ENCODE measurements at places on chromosomes 3 and 15. TPM values are rescaled to one million over a fixed set of nuclear protein-coding genes. Genes with fewer than 3 reads are reported as not detected.

CSNK1G1 gene
- total RNA-seq, result 16.7 TPM

ISY1 gene
- total RNA-seq, result 21.9 TPM

TGM4 gene
- total RNA-seq, result 0.18 TPM

IGDCC3 gene
- 0.23 TPM for total RNA-seq

SAMD7 gene
- not detected for total RNA-seq

SEMA3G gene
- 0.13 TPM for total RNA-seq

DNAH1 gene
- total RNA-seq, result 1.7 TPM

SPATA12 gene
- 0.44 TPM for total RNA-seq

GRM2 gene
- total RNA-seq, result not detected

All from A549 treated with GW870086 at 1 μM for 4 hours (cell line).